ENCODE measurements at places on chromosomes 3 and 15.

DNA sequence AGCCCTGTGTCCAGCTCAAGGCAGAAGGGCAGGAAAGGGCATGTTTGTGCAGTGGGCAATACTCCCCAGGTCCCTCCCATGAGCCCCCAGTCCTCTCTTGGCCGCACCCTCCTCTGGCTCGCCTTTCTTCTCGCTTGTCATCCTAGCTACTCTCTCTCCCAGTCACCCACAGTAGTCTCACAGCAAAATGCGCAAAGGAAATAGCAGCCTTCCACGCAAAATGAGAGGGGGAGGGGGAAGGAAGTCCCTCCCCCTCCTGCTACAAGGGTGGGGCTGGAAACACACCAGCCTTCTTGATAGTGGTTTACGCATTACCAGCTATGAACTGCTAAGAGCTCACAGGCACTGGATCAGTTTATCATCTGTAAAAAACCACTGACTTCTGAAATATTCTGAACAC lies 83.8 kb downstream of the GADL1 start:
- DNase-seq: no peak

- DNase-seq: no peak
Observed at GRCh38 chr3:33892655-33893054, 94.2 kb downstream of the PDCD6IP start.

DNA sequence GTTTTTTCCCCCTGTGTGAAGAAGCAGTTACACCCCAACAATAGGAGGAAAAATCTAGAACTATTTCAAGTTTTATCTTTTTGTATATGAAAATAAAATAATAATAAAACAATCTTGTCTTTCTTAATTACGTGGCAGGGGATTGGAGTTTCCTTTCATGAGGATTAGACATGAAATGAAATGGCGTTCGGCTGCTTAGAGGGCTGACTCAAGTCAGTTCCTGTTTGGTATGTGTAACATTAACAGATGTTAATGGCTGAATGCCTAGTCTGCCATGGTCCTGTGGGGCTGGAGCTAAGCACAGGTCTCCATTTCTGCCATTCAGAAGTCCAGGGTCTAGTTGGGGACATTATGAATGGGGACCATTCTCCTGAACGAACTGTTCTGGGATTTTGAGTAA lies 3.1 kb upstream of the EXOG start:
- peak; percentile 58 for DNase-seq

DNA sequence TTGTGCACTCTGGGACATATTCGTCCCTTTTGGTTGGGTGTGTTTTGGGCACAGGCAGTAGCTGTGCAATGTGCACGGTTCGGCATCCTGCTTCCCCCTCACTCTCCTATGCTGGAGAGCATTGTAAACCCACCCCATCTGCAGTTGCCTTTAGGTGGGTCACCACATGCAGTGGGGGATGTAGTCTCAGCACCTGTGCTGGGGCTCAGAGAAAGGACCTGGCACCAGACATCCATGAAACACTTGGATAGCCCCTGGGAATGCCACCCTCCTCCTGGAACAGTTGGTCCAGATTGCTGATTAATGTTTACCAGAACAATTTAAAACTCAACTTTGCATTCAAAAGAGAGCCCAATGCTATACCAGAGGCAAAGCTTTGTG lies 123.9 kb upstream of the MEF2A start:
- DNase-seq: no peak

- DNase-seq: no peak
Observed at GRCh38 chr3:5583920-5584319, 396.4 kb downstream of the EDEM1 start.

DNA sequence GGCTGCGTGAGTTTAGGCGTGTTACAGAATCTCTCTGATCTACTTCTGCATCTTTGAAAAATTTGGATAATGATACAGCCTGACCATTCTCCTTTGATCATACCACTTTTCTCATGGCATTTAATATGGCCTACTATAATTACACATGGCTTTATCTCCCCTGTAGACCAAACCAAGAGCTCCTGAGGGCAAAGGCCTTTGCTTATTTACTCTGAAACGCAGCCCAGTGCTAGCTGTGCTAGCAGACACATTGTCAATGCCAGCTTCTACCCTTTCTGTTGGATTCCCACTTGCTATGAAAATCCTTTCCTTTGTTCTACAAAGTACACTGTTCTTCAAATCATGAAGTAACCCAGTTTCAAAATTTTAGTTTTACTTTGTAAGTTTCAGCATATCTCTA lies 16.5 kb upstream of the VGLL4 start:
- no peak for DNase-seq

DNA sequence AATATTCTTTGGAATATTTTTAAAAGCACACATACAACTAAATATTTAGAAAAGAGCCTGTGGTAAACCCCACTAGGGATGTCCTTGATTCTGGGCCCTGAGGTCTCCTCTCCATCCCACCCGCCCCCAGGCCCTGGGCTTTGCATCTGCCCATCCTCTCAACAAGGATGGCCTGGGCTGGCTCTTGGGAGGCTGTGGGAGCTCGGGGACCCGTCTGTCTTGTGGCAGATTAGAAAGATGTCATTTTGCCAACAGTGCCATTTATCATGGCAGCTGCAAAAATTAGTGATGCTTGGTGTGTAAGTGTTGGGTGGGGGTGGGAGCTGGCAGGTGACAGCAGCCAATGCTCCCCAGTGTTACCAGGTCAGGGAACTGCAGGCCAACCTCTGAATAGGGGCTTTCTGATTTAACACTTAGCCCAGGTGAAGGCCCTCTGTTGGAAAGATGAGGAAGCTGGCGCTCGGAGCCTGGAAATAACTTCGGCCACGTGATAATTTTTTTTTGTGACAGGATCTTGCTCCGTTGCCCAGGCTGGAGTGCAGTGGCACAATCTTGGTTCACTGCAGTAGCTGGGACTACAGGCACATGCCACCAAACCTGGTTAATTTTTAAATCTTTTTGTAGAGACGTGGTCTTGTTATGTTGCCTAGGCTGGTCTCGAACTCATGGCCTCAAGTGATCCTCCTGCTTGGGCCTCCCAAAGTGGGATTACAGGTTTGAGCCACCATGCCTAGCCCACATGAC lies 16.9 kb upstream of the CSPG4 start:
- no peak for DNase-seq

DNA sequence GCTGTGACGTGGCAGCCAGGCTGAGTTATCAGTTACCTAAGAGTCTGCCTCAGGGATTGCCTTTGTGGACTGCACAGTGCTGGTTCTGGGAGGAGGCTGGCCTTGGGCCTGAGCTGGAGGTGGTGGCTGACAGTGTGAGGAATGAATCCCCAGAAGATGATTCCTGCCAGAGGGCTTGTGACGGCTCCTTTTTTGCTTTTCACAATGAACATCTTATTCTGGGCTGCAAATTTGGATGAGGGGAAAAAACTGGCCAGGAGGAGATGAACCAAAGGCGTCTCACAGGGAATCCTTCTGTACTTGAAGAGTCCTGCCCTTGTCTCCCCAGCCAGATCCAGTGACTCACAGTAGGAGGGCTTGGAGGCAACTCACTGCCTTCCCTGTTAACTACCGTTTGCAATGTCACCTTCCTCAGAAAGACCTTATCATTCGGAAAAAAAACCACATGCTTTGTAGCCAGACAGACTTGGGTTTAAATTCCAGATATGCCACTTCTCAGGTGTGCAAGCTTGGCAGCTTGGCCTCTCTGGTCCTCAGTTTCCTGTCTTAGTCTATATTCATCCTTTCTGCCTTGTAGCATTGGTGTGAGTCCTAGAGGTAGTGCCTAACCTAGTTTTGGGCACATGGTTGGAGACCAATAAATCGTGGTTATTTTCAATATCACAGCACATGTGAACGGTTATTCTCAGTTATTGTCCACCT lies 19.1 kb downstream of the ST6GAL1 start:
- no peak for DNase-seq

DNA sequence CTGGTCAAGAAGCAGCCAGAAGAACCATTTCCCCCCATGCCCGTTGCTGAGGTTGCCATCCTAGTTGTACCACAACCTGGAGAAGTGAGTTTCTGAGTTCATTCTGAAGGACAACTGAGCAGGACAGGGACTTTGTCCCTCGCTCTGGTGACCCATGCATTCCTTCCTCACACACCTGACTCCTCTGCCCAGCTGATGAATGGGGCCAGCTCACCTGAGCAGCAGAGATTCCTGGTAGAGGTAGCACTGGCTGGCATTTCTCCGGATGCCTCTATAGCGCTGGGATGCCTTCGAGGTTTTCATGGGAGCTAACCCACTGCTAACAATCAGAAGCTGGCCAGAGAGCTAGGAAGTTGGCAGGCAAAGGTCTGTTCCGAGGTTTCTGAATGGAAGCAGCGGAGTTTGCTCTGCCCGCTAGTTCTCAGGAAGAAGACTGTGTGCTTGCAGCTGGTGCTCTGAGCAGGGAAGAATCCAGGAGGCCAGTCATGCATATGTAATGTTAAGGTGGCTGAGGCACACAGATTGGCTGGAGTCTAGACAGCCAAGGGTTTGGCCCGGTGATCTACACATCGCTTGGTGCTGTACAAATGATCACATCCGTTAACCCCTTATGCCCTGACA lies at the start of gene TMC3:
TMC3 (minus strand) TSS at position 439 of the 621 bp plus-strand sequence; CDS start at position 303, 136 bp downstream.
- DNase-seq: no peak

GRCh38 chr3:197298341-197298944 lies at the start of gene DLG1:
Gene DLG1 (minus strand): TSS chr3:197298612. CDS start chr3:197297204, 1,408 bp downstream.
- peak; percentile 90 for DNase-seq

DNA sequence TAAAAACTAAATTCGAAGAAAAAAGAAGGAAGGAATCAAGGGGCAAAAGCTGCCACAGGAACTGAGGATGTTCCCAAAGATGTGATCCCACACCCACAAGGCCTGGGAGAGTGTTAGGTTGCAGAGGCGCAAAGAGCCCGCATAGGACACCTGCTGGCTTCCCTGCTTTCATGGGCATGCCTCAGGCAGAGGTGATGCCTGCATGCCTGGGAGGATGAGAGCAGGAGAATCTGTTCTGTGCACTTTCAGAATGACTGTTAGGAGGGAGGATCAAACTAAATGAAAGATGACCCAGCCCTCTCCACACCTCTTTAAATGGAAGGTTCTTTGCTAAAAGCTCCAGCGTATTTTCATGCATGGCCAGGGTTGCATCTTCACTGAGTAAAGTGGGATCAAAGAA lies 162.4 kb downstream of the PLCL2 start:
- DNase-seq: no peak

- DNase-seq: no peak
Observed at GRCh38 chr3:116886202-116886893, 176.8 kb downstream of the TUSC7 start.

- DNase-seq: no peak
Observed at GRCh38 chr3:10315771-10316344, 5.1 kb downstream of the SEC13 start.

Measured in foreskin fibroblast (primary cell).